Posterior cingulate gyrus (tissue), 11 donors: ENCODE measurements at places on chromosomes 11 and 22.

GRCh38 chr11:27678242-27678641, 22.0 kb downstream of the BDNF start:
- no peak for DNase-seq

DNA sequence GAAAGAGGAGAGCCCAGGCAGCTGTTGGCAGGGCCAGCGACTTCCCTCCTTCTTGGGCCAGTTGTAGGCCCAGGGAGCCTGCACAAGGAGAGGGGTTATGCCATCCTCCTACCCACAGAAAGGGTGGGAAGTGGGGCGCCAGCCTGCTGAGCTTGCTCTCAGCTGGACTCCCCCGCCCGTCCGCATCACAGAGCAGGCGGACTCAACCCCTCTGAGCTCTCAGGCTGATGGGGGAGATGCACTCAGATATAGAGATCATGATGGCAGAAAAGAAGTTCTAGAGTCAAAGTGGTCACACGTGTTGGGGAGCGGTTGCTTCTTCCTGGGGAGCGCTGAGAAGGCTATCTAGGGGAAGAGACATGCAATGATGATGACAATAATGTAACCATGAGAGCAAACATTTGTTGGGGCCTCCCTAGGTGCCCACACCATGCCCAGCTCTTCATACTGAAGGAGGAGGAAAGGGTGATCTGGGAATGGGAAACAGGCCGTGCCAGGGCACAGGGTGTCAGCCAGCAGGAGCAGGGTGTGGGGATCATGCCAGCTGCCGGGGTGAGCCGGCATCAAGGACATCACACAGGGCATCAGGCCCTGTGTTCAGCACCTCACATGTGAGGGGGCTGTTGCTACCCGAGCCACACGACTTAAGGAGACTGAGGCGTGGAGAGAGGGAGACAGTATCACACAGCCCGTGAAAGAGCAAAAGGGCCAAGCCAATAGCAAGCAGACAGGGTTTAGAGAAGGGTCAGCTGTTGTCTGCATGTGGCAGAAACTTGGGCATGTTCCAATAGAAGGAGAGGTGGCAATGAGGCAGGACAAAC, 7.7 kb downstream of the SLC35E4 start:
- peak; percentile 32 for DNase-seq

DNA sequence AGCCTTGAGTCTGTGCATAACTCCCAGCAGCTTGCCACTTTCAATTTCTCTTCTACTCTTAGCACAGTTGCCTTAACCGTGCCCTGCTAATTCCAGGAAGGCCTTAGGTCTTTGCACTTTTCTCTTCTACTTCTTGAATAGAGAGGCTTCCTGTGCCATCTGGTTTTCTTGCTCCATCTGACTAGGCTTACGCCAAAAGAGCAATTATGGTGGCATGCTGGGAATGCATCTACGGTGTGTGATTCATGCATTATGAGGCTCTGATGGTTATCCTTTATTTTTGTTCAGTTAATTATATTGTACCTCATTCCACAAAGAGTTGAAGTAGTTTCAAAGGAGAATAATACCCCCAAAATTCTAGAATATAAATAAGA, 29.4 kb downstream of the SIK2 start:
- DNase-seq, result no peak

DNA sequence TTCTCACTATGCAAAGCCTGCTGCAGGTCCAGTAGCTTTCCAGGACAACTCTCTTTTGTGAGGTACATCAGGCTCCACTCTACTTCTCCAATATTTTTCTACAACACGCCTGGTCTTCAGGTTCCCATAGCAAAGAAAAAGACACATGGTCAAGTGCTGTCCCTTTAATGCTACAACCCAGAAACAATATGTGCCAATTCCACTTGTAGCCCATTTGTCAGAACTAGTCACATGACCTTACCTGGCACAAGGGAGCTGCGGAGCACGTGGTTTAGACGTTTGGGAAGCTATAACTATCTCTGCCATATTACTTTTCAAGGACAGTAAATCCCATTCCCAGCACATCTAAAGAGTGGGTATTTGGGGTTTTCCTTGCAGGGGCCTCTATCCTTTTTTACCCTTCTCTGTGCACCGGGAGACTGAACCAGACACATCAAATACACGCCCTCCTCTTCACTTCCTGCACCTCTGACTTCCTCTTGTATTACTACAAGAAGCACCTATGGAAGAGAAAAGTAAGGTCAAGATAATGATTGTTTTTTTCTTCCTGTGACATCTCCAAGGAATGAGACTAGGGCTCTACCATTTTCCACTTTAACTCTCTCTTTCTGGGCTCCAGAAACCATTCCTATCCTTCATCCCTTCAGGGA, 237.6 kb downstream of the ETS1 start:
- DNase-seq, result no peak

DNA sequence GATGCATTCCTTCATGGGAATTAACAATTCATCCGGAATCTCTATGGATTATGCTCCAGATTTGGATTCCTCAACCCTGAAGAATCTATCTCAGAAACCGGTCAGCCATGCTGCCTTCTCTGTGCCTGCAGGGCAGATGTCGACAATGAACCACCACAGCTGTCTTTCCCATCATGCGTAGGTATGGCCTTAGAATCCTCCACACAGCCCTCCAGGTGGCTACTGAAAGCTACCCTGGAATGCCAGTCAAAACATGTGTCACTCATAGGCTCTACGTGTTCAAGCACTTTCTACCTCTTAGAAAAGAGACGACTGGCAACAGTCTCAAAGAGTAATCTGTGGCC, 19.4 kb downstream of the MAML2 start:
- DNase-seq, result no peak

GRCh38 chr11:9651899-9652748, 11.8 kb upstream of the SWAP70 start:
- no peak for DNase-seq

GRCh38 chr11:96260067-96260511, 82.9 kb downstream of the MAML2 start:
- no peak for DNase-seq

GRCh38 chr11:76347466-76347865, 33.5 kb downstream of the THAP12 start:
- DNase-seq, result no peak

GRCh38 chr11:82752801-82753200, 19.1 kb upstream of the FAM181B start:
- no peak for DNase-seq

DNA sequence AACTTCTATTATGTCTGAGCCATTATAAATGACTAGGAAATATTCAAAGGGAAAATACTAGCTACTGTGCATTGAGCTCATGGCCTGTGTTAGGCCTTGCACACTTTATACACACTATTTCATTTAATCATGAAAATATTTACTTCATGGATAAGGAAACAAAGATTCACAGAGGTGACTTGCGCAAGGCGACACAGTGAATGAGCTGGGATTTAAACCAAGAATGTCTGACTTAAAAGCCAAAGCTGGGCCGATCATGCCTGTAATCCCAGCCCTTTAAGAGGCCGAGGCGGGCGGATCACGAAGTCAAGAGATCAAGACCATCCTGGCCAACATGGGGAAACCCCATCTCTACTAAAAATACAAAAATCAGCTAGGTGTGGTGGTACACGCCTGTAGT, 231.5 kb downstream of the MIAT start:
- DNase-seq, result no peak

GRCh38 chr11:5837695-5838094, 4.0 kb downstream of the OR52E6 start:
- no peak for DNase-seq
